ENCODE measurements at places on chromosomes 12 and 14.

- DNase-seq: no peak
These were observed 11.6 kb downstream of the CIPC start for GRCh38 chr14:77109656-77110055.

GRCh38 chr14:83624541-83624940 lies 1905.4 kb upstream of the FLRT2 start:
- no peak for DNase-seq

GRCh38 chr12:112357214-112357613 lies 25.0 kb downstream of the HECTD4 start:
- DNase-seq: no peak

DNA sequence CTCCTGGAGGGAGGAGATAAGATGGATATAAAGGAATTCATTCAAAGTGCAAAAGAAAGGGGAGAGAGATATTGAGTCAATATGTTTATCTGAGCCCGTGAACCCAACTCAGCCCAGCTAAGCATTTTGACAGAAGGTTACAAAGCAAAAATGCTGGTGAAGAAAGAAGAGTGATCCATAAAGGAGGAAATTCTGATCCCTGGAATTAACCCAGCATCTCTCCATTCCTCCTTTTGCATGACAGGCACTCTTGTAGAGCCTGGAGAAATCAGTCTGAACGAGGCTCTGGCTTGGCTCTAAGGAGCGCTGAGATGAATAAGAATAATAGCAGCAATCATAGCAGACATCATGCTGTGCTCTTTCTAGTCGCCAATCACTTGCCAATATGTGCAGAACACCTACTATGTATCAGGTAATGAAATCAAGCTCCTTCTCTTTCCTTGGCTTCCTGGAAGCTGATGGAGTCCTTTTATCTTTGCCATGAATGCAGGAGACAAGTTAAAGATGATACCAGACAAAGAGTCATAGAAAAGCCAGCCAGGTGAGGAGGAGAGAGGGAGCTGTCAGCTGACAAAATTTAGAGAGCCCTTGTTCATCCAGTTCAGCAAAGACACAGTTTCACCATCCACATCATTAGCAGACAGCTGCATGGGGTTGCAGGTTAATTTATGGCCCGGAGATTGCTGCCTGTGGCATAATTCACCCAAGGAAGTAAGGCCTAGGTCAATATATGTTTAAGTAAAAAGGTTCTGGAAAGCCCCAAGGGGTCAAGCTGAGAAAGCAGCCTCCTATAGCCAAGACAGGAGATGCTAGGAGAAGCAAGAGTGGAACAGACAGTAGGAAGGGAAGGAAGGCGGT lies 476.5 kb upstream of the TBX3 start:
- DNase-seq: no peak

Data from stimulated activated CD8-positive, alpha-beta memory T cell treated with anti-CD3 and anti-CD28 coated beads, Interleukin-15, amount 100 ng/mL, for 4 hours (primary cell).